ENCODE measurements at places on chromosomes 12 and 14.

DNA sequence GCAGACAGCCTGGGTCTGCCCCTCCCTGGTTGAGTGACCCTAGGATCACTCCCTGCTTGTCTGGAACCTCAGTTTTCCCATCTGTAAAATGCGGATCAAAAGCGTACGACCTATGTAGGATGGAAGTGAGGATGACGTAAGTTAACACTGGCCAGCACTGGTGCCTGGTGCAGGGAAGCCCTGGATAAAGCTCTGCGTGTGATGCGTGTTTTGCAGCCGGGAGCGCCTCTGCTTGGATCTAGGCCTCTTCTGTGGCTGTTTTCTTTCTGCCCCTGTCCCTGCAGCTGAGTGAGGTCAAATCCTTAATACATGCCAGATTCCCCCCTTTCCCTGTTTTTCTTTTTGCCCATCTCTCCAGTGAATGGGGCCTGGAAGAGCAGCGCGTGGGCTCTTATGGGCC is 201.5 kb downstream of the RBM19 start:
- DNase-seq = no peak

DNA sequence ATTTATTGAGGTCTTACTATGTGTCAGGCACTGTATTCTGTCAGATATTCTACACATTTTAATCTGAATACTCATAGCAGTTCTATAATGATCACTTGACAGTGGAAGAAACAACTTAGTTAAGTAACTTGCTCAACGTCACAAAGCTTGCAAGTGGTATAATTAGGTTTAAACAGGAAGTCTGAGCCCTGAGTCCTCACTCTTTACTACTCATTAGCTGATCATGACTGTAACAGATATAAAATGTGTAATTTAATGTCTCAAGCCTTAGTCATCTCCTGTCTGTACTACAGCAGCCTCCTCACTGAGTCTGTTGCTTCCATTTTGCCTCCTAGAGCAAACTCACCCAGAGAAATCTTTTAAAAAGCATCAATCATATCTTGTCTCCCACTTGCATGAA is 38.9 kb downstream of the PPP4R4 start:
- no peak for DNase-seq

DNA sequence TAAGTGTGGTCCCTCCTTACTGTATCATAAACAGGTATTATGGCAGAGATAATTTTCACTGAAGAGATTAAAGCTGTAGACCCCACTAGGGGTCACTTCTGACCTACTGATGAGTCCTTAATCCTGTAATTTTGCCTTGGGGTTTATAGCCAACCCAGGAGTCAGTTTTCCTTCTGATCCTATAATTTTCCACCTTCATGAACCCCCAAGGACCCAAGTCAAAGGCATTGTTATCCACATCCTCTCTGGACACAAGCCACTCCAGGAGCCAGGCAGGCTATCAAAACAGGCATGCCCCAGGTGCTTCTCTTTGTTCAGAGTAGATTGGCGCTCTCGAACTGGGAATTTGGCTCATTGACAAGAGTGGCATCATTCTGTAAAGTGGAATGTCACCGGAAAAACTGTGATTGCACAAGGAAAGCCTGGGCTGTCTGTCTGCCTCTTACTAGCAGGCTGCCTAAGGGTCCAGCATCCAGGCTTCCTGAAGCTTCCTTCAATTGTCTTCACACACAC is 1523.2 kb upstream of the FLRT2 start:
- no peak for DNase-seq

DNA sequence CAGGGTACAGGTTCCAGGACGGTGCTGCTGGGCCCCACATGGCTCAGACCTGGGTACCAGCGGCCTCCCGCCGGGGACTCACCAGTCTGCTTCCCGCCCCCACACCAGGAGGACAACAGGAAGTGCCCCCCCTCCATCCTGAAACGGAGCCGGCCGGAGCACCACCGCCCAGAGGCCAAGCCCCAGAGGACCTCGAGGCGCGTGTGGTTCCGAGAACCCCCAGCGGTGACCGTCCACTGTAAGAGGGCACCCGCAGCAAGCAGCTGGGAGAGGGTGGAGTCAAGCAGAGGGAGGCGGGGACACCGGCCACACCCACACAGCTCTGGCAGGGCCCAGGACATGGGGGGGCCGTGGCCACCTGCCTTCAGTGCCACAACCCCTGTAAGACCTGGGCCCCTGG is 8.1 kb downstream of the C14orf180 start:
- DNase-seq = no peak

DNA sequence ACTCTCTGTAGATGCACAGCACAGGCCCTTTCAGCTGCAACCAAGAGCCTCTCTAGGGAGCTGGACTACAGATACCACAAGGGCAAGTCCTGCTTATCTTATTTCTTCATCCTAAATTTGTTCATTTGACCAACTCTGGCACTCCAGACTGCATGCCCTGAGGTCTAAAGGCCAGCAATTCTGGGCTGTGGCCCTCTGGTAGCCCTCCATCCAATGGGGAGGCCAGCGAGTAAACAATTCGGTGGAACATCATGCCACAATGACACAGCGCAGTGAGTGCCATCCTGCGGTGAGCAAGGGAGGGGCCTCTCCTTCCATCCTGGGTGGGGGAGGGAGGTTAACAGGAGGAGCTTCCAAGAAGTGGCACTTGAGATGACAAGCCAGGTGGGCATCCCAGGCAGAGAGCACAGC is 652 bp upstream of the SELPLG start:
- DNase-seq = no peak

Measured in NCI-H1694 (cell line).